ENCODE measurements at places on chromosomes 11 and 22.
A peak's percentile ranks its signal among the peaks of the same experiment; 100 is the strongest.

GRCh38 chr11:28526406-28526751 lies 418.2 kb downstream of the METTL15 start:
- no peak for DNase-seq

- DNase-seq: no peak
These were observed 57.8 kb upstream of the ALDH3B2 start for GRCh38 chr11:67732045-67732787.

- DNase-seq: no peak
These were observed 167.0 kb upstream of the B3GAT1 start for GRCh38 chr11:134578807-134579723.

DNA sequence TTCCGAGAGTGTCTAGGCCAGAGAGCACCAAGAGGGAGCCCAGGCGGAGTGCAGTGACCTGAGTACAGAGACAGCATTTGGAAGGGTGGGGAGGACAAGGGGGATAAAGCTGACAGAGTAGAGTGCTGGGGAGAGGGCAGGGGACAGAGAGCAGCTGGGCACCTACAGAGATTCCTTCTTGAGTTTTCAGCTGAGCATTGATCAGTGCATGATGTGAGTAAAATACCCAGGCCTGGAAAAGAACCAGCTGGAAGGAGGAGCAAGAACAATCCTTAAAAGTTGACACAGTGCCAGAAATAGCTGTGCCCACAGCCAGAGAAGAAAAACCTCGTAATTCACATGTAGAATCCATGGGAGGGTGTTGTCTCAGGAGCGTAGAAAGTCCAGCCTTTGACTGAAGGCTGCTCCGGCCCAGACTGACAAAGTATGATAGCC lies 33.9 kb upstream of the PANX2 start:
- DNase-seq: no peak

DNA sequence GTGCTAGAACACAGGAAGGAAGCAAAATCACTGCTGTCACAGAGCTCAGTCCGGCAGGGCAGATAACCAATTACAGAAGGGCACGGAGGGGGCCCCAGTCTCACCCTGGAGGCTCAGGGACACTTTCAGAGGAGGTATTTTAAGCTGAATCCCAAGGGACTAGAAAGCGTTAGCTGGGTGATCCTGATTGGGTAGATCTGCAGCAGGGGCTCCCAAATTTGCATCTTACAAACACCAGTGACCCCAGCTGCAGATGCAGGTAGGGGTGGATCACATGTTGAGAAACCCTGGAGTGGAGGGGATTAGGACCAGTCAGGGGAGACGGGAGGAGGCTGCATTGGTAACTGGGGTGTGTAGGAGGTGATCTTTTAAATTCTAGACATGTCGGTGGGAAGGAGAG lies 91.4 kb downstream of the CSNK2A3 start:
- no peak for DNase-seq

- DNase-seq: no peak
These were observed 314.9 kb downstream of the MIAT start for GRCh38 chr22:26972286-26972685.

DNA sequence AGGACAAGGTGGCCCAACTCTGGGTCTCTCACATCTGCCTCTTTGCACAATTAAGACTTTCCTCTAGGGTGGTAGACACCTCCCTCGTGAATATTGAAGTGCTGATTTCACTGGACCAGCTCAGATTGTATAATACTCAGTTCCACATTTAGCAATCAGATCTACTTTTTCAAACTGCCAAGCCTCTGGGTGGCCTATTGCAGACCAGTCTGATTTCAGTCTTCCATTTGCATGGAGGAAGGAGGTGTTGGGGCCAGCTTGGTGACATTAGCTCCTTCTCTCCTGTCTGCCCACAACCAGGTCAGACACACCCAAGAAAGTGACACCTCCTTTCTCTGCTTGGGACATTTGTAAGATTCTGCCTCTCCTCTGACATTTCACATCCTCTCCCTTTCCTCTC lies 78.2 kb downstream of the PPFIBP2 start:
- DNase-seq: no peak

DNA sequence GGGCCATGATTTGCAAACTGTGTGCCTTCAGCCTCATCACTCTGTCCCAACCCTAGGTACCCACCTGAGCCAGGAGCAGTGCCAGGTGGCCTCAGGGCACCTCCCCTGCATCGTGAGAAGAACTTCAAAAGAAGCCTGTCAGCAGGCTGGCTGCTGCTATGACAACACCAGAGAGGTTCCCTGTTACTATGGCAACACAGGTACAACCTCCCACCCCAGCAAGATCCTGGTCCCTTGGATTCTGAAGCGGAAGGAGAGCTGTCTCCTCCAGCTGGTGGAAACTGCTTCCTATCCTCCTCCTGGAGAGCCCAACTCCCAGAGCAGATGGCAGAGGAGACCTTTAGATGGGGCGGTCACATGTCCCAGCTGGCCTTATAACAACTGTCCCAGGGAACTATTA lies 2.9 kb downstream of the ZP1 start:
- DNase-seq: no peak

- peak; percentile 18 for DNase-seq
These were observed 72.0 kb upstream of the LMO1 start for GRCh38 chr11:8335683-8336082.

DNA sequence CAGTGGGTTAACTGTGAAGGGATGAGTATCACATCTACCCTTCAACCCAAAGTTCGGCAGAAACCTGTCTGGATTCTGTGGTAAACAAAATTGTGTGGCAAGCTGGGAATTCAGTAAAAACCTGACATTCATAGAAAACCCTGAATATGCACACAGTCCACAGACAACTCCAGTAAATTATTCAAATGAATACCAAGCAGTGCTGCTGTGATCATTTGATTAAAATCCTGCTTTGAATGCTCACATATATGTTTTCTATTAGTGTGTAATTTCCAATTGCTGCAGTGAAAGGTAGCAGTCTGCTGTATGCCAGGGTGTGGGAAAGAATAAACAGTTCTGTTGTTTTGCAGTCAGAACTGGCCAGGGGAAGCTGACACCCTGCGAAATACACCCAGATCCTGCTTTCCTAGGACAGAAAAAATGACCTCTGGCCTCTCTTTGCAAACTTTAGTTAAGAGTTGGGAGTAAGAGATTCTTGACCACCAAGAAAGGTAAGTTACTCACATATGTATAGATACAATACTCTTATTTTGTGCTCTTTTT lies 217.8 kb downstream of the FAM76B start:
- DNase-seq: no peak
